Putamen (tissue), 1 donor: ENCODE measurements at places on chromosomes 5 and 9.

DNA sequence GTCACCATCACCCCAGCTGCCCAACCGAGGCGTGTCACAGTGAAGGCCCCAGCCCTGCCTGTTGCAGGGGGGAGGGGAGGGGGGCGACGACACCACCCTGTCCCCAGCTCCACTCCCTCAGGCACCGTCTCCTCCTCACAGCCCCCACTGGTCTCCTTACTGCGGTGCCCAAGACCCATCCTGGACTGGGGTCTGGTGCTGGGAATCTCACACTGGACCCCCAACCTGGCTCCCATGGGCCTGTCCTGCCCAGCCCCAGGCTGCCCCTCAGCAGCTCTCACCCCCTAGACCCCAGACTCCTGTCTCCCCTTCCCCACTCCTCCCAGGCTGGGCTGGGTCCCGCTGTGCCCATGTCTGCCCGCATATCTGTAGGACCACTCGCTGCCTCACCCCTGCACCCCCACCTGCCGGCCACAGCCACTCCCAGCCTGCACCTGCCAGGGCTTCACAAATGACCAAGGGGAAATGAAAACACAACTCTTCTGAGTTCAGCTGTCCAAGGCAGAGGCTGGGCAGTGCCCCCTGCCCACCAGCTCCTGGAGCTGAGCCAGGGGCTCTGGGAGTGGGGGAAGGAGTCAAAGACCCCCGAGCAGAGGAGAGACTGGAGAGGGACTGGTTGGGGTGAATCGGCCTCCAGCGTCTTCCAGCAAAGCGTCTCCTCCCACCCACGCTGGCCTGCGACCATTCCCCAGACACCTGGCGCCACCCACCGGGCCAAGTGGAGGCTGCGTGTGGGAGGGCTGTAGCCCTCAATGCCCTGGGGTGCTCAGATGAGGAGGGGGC lies 32.6 kb upstream of the EGFL7 start:
- no peak for DNase-seq

GRCh38 chr5:5116956-5117355 lies 23.2 kb upstream of the ADAMTS16 start:
- DNase-seq, result no peak

- DNase-seq, result no peak
Observed at GRCh38 chr5:1973391-1974013, 90.8 kb upstream of the IRX4 start.

GRCh38 chr5:123845356-123846100 lies 333.6 kb downstream of the CSNK1G3 start:
- no peak for DNase-seq

DNA sequence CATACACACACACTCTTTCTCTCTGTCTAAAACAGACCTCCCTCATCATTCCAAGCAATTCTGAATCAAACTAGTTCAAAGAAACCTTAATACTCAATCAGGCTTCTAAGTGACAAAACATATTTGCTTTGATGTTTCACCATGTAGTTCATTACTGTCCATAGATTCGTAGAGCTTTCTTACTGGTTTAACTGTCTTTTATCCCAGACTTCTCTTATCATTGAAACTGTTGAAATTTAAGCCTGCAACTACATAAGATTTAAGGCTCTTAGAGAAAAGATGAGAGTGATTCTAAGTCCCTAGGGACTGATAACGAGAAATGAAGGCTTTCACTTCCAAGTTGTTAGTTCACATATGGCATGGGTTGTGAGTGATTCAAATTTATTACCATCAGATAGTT lies 11.0 kb upstream of the PLAC8L1 start:
- no peak for DNase-seq

- DNase-seq, result no peak
Observed at GRCh38 chr9:125166762-125167161, 22.8 kb downstream of the PPP6C start.

DNA sequence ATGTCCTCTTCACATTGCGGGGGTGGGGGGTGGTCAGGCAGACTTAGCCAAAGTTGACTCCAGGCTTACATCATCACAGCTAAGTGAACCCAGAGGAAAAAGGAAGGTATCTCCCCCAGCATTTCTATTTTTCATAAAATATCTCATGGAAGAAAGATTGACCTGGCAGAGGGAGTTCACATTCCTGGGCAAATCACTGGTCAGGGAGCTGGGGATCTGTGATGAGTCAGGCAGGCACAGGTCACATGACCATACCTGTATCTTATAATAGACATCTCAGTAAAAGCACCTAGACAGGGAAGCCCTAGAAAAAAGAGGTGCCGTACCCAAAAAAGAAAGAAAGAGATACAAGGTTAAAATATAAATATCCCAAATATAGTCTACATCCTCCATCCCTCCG lies 57.3 kb upstream of the WWC1 start:
- no peak for DNase-seq
